ENCODE measurements at places on chromosomes 2 and 18.

DNA sequence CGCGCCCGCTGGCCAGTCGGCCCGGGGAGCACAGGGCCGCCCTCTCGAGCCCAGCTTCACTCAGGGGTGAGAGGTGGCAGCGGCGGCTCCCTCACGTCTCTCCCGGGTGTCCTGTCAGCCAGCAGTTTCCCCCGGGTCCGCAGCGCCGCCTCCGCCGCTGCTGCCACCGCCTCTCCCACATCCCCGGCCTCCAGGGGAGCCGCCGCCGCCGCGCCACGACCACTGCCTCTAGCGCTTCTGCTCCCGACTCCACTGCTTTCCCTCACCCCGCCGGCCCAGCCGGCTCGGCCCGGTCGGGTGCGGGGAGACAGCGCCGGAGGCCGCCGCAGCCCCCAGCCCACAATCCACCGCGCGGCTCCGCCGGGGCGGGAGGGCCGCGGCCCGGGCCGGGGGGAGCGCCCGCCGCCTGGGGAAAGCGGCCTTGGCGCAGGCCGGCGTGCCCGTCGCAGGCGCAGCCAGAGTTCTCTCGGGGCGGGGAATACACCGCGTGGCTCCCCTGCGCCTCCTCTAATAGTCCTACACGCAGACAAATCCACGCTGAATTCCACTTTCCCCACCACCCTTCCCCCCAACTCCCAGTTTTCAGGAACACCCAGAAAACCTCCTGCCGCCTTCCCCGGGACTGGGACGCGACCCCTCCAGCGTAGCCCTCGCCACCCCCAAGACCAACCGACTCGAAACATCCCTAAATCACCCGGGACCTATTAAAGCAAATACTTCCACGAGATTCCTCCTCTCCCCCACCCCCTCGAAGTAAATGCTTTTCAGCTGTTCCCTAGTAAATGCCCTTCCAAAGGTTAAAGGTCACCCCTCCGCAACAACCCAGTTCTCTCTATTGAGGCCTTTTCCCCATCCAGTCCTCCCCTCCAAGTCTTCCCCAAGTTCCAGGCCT, at the start of gene VPS54:
Gene VPS54 (minus strand): TSS at position 346 of the 892 bp plus-strand sequence. CDS start 35,429 bp downstream, outside the sequence.
- peak; percentile 50 for DNase-seq

GRCh38 chr2:197498937-197499593, 575 bp downstream of the HSPD1 start:
- DNase-seq = peak; percentile 44

DNA sequence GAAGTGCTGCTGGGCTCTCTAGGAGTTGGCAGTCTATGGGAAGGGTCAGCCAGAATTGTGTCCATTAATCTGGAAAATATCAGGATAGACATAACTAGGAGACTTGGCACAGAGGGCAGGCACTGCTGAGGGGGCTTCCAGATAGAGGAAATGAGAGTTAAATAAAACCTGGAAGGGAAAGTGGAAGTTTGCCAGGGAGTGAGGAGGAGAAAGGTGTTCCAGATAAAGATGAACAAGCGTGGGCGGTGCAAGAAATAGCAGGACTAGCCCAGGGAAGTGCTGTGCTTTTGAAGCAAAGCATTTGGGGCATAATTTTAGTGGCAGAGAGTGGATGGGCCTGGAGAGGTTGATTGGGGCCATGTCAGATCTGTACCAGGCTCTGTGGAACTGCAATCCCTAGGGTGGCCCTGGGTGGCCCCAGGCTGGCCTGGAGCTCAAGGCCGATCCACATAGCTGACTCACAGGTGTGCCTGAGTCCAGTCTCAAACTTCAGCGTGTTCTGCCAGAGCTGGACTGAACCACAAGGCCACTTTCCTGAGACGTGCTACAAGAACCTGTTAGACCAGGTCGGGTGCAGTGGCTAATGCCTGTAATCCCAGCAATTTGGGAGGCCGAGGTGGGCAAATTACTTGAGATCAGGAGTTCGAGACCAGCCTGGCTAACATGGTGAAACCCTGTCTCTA, 26.9 kb downstream of the GALM start:
- DNase-seq = no peak

GRCh38 chr18:22318745-22319407, 98.8 kb downstream of the CTAGE1 start:
- no peak for DNase-seq

DNA sequence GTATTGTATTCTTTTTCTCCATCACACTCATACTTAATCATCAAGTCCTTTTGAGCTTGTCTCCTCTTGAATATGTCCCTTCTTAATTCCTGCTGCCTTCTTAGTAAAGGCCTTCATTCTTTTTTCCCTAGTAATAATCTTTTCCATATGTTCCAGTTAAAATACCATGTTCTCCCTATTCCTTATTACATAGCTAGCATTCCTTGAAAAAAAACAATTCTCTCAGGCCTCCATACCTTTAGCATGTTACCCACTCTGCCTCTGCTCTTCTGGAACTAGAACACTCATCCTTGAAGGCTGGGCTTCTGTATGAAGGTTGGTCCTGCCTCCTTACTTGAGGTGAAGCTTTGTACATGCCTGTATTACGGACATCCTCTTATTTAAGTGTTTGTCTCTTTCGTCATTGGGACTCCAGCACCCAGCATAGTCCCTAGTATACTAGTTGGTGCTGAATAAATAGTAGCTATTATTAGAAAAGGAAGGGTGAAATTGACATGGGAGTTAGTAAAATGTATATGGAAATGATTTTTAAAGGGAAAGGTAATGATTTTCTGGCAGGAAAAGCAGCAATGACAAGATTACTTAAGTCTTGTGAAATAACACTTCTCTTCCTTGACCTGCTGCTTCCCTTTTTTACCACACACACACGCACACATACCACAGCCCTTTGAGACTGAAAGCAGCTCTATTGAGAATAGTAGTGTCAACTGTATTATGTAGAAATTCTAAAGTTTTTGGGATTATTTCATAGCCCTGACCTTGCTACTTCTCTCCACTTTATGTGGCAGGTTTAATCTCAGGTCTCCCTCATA, 45.6 kb downstream of the REL start:
- DNase-seq = no peak

- DNase-seq = no peak
These were observed 188.5 kb upstream of the CDH2 start for GRCh38 chr18:28365411-28365831.

GRCh38 chr2:64019975-64020528, 824 bp upstream of the VPS54 start:
- no peak for DNase-seq

GRCh38 chr2:95005726-95006125, 19.8 kb upstream of the MAL start:
- DNase-seq = no peak

- DNase-seq = no peak
These were observed 1.2 kb downstream of the DLX1 start for GRCh38 chr2:172086241-172087206.

DNA sequence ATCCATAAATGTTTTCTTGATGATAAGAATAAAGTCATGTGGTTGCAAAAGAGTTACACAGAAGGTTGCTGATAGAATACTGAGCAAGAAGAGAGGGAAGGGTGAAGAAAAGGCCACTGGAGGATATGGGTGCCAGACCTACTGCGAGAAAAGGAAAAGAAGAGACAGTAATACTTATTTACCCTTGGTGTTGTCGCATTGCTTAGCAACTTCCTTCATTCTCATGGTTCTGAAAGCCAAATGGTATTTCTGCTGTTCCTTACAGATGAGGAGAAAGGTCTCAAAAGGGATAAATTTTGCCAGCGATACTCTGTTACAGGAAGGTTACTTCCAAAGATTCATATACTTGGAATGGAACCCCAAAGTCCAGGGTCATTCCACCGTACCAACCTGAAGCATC, 62.5 kb downstream of the LHCGR start:
- no peak for DNase-seq

DNA sequence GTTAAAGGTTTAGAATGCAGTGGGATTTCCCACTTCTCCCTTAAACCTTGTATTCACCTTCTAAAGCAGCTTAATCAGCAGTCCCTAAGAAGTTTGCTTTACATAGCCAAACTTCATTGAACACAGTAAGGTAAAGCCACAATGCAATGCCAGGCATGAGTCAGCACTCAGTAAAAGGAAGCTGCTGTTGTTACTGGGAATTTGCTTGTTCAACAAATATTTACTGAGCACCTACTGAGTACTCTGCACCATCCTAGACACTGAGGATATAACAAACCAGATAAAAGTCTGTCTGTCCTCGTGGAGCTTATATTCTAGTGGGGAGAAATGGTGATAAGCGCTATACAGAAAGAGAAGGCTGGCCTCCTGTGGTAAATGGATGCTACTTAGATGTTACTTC, 162.7 kb downstream of the PKP4 start:
- no peak for DNase-seq

- DNase-seq = peak; percentile 77
These were observed 65.6 kb downstream of the ATP8B1 start for GRCh38 chr18:57737400-57738060.

DNA sequence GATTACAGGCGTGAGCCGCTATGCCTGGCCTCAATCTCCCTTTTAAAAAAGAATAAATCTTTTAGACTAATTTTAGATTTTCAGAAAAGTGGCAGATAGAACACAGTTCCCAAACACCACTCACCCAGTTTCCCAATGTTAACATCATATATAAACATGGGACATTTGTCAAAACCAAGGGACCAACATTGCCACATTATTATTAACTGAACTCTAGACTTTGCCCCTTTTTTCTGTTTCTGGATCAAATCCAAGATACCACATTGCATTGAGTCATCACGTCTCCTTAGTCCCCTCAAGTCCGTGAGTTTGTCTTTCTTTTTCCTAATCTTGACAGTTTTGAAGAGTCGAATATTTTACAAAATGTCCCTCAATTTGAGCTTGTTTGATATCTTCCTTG, 2.4 kb downstream of the C2orf42 start:
- no peak for DNase-seq

DNA sequence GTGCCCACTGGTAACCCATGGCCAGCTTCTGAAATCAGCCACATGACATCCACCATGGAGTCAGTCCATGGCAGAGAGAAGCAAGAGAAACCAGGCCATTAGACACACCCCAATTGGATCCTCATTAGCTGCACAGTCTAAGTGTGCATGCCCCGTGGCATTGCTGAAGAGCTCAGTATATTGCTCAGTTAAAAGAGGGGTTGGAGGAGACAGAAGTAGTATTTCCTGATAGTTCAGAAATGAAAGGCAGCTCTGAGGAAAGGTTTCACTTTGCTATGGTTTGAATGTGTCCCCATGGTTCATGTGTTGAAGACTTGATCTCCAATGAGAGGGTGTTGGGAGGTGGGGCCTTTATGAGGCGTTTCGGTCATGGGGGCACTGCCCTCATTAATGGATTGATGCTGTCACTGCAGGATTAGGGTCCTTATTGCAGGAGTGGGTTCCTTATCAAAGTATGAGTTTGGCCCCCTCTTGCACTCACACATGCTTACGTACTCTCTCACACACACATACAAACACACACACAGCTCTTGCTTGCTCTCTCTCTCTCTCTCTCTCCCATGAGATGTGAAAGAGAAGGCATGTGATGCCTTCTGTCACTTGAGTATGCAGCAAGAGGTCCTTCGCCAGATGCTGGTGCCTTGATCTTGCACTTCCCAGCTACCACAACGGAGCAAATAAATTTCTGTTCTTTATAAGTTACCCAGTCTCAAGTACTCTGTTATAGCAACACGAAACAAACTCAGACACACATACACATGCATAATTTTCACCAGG, 58.0 kb downstream of the TMEM163 start:
- no peak for DNase-seq

DNA sequence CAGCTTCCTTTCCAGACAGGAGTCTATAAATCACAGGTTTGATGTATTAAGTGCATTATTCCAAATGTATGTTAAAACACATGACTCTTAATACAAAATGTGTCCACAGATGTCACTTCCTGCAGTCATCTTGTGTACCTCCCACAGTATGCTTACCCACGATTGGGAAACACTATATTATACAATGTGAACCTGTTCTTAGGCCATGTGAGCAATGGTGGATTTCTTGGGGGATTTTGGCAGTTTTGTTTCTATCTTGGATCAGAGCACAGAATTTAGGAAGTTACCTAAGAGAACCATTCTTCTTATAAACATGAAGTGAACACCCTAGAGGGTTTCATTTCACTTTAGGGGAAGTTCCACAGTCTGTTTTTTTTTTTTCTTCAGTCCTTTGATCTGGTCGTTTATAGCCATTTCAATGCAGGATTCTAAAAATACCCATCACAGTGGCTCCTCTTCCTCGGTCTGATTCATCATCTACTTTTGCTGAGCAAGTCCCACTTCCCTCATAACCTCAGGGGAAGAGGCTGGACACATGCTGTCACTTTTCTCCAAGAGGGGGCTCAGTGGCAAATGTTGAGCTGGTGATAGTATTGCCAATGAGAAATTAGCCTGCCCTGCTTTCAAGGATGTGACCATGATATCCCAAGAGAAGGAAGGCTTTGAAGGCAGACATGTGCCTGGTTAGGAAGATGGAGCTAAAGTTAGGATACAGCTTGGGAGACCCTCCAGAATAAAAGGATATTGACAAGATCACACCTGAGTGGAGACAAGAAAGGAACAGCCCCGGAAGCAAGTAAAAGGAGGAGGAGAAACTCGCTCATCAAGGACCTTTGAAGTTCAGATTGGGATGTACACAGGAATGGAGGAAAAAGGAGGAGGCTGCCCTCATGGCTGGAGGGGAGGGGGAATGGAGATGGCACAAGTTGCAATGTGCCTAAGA, 22.6 kb downstream of the PLEK start:
- no peak for DNase-seq

- no peak for DNase-seq
These were observed 1.3 kb downstream of the DCDC2C start for GRCh38 chr2:3704692-3705091.

DNA sequence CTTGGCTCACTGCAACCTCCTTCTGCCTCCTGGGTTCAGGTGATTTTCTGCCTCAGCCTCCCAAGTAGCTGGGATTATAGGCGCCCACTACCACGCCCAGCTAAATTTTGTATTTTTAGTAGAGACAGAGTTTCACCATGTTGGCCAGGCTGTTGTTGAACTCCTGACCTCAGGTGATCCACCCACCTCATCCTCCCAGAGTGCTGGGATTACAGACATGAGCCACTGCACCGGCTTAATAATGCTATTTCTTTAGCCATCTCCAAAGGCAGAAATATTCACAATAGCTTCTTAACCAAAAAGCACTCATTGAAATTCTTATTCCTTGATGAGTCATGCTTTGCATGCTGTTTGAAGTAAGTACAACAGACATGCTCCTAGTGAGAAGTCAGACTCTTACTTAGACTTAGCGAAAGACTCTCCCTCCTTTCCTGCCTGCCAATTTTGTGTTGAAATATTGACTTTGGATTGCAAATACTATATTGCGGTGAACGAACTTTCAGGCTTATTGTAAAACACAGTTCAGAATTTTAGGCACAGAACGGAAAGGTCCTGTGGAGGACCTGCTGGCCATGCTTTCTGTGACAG, 4.4 kb downstream of the ACTR3 start:
- DNase-seq = peak; percentile 49

DNA sequence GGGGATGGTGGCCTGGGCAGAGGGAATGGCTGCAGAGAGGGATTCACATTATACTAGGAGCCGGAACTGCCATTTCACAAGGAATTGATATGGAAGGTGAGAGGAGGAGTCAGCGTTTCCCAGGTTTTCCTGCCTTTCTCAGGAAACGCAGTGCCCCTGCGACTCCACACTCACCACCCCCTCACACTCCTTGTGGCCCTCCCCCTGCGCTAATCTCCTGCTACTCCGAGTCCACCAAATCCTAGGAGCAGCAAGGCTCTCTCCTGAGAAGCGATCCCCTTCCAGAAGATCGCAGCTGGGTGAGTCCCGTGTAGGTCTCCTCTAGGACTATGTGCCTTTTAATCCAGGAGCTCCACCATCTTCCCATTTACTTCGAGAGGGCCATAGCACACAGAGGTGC, 140.6 kb downstream of the VAPA start:
- no peak for DNase-seq
